Activated T-cell treated with anti-CD3 and anti-CD28 coated beads for 24 hours (primary cell): ENCODE measurements at places on chromosomes 12 and 14.

DNA sequence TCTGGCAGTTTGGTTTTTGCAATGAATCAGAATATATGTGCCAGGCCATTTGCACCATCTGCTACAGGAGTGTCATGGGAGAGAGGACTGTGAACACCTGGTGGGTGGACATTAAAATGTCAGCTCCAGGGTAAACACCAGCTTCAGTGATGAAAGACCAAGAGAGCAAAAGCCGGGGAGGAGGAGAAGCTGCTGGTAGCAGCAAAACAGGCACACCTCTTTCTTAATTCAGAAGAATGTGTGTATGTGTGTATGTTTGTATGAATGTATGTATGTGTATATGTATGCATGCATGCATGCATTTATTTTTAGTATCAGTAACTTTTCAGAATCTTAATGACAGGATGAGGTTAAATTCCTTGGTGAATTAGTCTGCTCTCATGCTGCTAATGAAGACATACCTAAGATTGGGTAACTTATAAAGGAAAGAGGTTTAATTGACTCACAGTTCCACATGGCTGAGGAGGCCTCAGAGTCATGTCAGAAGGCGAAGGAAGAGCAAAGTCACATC, 357.4 kb upstream of the PRICKLE1 start:
- no peak for DNase-seq

- no peak for DNase-seq
Measured at GRCh38 chr12:115402443-115403180, 718.6 kb upstream of the TBX3 start.

DNA sequence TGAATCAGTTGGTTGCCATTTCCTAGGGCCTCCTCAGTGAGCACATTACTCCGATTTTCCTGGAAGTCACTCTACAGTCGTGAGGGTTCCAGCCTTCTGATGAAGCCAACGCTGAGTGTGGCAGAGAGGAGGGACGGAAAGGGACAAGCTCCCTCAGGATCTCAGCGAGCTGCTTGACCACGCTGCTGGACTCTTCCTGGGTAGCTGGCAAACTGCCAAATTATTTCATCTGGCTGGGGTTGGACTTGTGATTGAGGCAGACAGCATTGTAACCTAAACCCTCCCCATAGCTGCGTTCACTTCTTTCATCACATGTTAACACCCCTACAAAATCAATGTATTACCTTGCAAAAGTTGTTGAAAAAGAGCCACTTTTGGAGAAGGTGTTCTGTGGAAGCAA, 69.6 kb upstream of the CHST11 start:
- no peak for DNase-seq

GRCh38 chr12:52202361-52203078, 10.7 kb upstream of the KRT80 start:
- no peak for DNase-seq

GRCh38 chr12:104758771-104759170, 199.3 kb downstream of the SLC41A2 start:
- DNase-seq: no peak
